Esophagus squamous epithelium (tissue), 5 donors: ENCODE measurements at places on chromosomes 16 and 17.

DNA sequence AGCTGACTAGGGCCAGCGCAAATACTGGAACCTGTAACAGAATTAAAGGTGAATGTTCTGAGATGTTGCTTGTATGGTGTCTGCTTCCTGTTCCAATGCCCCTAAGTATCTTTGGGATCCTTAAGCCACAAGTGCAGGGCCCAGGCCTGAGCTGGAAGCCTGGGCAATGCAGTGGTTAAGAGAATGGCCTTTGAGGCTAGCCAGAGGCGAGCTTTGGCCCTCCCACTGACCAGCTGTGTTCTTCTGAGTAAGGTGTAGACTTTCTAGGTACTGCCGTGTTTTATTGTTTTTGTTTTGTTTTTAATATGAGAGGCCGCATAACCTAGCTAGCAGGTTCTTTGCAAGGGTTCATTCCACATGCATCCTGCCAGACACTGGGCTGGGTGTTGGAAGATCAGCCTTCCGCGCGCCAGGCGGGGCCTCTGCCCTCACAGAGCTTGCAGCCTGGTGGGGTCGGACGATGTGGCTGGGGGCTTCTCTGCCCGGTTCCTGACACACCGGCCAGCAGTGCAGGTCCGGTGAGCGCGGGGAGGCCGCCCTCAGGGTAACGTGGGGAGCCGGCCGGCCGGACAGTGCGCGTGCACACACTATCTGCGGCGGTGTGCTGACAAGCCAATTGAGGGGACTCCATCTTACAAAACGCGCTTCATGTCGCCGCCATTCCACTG is 551 bp upstream of the MLX start:
- no peak for DNase-seq

DNA sequence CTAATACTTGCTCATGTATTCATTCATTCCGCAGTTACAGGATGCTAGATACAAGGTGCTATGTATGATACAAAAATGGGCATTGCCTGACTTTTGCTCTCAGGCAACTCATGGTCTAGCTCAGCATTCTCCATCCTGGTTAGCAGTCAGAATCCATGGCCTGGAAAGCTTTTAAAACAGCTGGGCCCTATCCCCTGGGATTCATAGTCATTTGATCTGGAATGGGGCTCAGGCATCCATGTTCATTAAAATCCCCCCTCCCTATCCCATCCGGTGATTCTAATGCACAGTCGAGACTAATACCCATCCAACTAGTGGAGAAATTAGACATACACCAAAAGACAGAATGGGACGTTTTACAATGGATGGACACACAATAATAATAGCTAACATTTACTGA is 104.1 kb upstream of the TMEM132E start:
- DNase-seq = no peak

DNA sequence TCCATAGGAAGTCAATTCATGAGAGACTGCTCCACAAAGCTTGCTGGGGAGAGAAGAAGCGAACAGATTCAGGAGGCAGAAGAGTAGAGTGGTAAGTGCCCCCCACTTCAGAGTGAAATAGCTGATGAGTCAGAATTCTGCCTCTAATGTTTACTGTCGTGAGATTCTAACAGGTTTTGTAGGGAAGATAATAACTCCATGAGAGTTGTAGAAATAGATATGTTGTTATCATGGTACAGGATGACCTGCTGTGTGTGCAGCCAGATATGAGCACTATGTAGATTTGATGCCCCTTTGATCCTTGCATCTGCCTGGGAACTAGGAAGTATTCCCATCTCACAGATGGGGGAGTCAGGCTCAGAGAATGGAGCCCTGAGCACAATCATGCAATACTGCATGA is 502.4 kb upstream of the CDH11 start:
- DNase-seq = no peak

- no peak for DNase-seq
Measured at GRCh38 chr16:23040246-23040645, 109.0 kb downstream of the USP31 start.

DNA sequence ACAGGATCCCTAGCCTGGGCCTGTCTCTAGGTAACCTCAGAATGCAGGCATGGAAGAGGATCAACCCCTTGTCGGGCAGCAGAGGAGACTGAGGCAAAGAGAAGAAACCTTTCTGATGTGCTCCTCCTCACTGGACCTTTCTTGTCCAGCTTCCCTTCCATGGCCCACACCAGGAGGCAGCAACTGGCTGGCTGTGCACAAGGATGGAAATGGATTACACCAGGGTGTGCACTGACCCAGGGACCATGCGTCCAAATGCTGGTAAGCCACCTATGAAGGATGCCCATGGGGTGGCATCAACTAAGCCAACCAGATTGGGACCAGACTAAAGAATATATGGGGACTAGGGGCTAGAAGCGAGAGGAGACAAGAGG is 83.0 kb downstream of the N4BP1 start:
- no peak for DNase-seq

DNA sequence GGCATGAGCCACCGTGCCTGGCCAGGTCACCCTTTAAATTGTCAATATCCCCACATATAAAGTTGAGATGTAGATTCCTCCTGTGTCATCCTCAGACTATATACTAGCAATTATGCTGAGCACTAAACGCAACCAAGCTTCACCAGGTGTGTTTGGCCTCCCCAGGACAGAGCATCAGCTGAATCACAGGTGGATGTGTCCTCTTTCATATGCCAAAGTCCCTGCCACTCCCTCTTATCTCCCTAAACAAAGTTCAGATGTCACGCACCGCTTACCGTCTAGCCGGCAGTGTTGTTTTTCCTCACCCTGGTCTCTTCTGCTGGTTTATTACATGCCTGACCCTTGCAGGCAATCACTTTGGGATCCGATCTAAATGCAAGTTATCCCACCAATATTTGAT is 43.8 kb upstream of the ARHGAP44 start:
- DNase-seq = no peak

GRCh38 chr17:70539132-70539924 is 370.0 kb downstream of the KCNJ2 start:
- DNase-seq = no peak

DNA sequence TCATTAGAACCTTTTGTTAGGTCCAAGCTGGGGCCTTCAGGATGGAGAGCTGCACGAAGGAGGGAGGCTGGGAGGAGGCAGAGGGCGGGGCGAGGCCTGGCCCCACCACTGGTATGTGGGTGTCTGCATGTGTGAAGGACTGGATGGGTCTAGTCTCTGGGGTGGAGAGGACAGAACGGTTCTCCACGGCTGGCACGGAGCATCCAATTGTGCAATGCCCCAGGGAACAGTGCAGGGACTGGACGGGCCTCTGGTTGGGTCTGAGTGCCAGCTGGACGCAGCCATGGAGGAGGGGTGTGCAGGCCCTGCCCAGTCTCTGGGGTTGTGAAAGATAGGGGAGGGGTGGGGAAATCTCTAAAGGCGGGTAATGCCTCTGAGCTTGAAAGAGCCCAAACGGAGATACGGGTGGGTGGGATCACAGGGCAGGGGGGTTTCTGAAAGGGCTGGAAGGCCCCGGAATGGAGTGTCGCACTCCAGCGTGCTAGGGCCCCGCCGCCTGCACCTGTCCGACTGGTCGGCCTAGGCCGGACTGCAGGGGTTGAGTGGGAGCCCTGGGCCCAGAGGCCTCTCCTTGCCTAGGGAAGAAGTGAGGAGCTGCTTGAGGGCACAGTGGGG is 1.6 kb downstream of the PPL start:
- DNase-seq = no peak

DNA sequence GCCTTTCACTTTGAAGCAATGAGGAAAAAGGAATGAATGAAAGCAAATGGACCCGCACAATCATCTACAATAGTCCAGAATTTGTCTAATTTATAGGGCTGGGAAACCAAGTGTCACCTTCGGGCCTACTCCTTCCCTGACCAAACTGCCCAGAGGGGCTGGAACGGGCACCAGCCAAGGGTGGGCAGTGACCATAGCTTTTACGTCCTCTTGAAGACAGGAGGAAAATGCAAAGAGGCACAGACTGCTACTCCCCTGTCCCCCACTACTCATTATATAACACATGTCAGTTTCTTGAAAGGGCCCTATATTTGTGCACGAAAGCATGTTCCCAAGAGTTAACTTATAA is 122.3 kb downstream of the ZFHX3 start:
- no peak for DNase-seq

GRCh38 chr17:76089680-76090516 is 10.9 kb downstream of the ZACN start:
- no peak for DNase-seq

GRCh38 chr16:12964461-12964860 is 63.1 kb downstream of the SHISA9 start:
- DNase-seq = no peak

DNA sequence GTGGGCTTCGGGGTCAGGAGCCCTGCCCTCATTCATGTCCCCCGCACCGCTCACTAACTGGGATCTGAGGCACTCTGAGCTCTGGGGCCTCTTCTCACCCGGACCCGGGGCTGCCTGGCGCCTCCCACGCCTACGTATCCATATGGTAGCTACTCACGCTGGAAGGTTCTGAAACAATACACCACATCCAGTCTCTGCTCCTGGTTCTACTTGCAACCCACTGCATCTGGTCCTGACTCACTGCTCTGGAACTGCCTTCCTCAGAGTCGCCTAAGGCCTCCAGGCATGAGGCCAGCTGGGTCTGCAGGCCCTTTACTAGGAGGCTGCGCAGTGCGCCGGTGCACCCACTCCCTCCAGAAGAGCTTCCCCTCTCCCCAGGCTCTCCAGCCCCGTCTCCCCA is 18.1 kb downstream of the USP36 start:
- DNase-seq = no peak

DNA sequence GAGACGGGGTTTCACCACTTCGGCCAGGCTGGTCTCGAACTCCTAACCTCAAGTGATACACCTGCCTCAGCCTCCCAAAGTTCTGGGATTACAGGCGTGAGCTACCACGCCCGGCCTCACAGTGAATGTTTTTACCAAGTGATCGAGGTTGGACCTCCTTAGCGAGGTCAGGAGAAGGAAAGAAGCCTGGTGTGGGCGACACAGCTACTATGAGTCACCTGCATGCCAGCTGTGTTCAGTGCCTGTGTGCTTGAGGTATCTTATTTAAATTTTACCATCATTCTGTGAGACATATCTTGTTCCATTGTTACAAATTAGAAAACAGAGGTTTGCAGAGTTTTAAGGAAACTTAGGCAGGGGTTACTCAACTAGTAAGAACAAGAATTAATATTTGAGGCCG is 174.8 kb upstream of the DYNLRB2 start:
- no peak for DNase-seq

DNA sequence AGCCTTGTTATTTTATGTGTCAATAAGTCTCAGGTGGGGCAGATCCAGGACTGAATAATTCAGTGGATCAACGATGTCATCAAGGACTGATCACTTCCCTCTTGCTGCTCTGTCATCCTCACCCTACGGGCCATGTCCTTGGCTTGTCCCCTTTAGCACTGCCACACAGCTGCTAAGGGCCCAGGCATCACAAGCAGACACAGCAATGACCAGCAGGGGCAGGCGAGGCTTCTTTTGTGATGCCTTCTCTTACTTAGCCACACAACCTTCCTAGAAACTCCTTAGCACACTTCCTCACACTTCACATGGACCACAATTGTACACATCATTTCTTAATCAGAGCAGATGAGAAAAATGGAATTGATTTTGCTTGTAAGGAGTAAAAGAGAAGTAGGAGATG is 356.3 kb upstream of the SOX9 start:
- no peak for DNase-seq

DNA sequence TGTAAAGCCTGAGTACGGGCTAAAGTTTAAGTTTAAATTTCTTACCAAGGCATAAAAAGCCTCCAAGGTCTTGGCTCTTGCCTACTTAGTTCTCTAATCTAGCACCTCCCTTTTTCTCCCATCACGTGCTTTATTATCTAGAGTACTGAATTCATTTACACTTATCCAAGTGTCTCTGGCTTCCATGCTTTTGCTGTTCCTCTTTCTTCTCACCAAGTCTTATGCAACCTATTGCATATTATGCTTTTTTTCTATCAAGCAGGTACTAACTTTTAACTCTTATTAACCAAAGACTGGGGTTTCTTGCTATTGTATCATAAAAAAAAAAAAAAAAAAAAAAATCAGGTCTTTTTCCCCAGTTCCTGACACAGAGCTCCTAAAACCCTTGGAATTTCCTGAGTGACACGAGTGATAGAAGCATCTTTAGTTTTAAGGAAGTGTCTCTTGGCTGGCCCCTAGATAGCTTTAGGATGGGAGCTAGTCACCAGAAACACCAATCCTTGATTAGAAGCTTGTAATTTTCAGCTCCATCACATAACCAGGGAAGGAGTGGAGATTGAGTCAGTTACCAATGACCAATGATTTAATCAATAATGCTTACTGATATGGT is 44.9 kb downstream of the SSH2 start:
- DNase-seq = no peak

DNA sequence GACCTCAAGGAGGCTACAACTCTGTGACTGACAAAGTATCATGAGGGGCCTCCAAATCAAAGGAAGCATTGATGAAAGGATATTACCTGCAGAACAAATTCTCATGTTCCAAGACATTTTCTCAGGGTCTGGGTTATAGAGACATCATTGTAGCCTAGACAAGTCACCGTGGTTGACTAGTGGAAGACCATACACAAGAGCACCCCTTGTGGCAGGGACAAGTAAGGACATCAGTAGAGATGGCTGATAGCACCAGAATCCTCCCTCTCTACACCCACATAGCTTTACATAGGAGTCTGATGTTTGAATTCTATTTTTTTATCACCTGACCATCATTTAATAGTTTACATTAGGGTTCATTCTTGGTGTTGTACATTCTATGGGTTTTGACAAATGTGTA is 32.5 kb upstream of the CDH8 start:
- no peak for DNase-seq

DNA sequence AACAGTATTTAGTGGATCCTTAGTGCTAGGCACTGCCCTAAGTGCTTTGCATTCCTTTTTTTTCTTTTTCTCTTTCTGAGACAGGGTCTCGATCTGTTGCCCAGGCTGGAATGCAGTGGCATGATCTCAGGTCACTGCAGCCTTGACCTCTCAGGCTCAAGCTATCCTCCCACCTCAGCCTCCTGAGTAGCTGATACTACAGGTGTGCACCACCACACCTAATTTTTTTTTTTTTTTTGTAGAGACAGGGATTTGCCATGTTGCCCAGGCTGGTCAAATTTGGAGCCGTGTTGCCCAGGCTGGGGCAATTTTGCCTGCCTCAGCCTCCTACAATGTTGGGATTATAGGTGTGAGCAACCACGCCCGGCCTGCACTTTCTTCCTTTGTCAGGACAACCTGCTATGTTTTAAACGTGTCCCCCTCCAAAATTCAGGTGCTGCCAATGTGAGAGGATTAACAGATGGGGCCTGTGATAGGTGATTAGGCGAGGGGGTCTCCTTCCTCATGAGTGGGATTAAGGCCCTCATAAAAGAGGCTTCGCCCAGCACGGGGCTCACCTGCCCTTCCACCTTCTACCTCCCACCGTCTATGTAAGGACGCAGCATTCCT is 5.4 kb downstream of the NQO1 start:
- no peak for DNase-seq

DNA sequence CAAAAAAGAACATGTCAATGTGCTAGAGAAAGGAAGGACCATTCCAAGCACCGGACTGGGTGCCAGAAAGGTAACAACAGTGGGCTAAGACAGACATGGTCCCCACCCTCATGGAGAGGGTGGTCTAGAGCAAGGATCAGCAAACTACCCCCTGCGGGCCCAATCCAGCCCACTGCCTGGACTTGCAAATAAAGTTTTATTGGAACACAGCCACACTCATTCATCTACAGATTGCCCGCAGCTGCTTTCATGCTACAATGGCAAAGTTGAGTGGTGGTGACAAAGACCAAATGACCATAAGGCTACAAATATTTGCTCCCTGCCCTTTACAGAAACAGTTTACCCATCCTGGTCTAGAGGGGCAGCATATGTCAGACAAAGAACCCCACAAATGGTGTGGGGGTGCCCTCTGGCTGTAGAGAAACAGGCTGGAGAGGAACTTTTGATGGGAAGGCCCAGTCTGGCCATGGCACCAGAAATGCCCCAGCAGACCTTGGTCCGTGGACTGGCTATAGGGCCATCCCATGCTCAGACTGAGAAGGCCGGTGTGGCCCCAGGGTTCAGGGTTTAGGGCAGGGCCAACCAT is 15.2 kb downstream of the CDH5 start:
- DNase-seq = no peak
